Activated effector memory CD4-positive, alpha-beta T cell treated with anti-CD3 and anti-CD28 coated beads, Interleukin-2, amount 50 U/mL, for 16 hours (primary cell): ENCODE measurements at places on chromosomes 5 and 9.

GRCh38 chr5:172407822-172408221, 46.5 kb downstream of the SH3PXD2B start:
- DNase-seq: no peak

DNA sequence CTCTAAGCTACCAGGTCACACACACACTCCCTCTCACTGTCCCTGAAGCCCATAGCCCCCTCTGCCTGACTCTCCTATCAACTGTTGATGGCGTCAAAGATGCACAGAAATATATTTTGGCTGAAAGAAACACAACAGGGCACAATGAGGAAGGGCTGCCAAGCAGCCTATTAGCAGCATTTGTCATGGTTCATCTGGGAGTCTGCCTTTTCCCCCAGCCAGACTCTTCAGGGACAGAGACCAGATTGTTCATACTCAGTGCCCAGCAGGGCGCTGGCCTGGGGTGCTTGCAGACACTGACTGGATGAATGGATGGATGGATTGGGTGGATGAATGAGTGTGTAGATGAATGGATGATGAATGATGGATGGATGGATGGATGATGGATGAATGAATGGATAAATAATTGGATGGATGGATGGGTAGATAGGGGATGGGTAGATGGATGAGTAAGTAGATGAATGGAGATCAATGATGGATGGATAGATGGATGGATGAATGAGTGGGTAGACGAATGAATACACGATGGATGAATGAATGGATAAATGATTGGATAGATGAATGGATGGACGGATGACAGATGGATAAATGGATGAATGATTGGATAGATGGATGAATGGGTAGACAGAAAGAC, 90.5 kb downstream of the ADAMTS2 start:
- DNase-seq: peak; percentile 17

DNA sequence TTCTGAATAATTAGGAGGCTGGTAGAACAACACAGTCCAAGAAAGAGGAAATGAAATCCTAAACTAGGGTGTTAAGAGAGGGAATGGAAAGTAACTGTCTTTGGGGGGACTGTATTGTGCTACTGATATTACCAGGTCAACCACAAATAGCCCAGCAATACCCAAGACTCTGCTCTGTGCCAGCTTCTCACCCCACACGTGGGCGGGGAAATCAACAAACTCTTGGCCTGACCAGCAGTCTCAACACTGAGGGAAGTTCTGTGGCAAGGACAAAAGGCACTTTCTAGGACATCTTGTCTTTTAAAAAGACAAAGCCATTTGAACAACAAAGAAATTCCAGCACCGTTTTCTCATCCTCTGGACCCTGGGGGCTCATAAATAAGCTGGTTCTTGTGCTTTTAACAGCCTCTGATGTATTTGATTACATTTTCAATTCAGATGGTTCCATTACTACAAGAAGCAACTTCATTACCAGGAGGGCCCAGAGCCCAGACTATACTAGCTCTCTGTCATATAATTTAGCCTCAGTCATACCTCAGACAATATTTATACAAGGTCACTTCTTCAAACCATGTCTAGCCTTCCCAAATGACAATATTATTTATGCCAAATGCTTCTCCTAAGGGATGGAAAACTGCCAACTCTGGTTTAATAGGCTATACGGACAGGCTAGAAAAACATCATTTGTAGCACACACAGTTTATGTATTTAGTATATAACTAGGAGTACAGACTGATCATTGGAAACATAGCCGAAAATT, 297.8 kb downstream of the CWC27 start:
- no peak for DNase-seq

DNA sequence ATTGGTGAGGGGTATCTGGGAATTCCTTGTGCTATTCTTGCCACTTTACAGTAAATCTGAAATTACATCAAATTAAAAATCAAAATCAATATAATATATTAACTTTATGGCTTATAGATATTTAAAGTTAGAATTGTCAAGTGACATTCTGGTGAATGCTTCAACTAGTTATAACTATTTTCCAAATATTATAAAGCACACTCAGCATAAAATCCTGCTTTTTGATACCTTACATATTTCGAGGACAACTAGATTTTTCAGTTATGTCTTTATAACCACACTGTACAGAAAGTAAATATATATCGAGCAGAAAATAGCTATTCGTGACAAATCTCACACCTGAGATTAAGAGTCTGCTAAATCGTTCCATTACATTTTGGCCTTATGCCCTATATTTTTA, 210.2 kb downstream of the PDE4D start:
- DNase-seq: no peak

DNA sequence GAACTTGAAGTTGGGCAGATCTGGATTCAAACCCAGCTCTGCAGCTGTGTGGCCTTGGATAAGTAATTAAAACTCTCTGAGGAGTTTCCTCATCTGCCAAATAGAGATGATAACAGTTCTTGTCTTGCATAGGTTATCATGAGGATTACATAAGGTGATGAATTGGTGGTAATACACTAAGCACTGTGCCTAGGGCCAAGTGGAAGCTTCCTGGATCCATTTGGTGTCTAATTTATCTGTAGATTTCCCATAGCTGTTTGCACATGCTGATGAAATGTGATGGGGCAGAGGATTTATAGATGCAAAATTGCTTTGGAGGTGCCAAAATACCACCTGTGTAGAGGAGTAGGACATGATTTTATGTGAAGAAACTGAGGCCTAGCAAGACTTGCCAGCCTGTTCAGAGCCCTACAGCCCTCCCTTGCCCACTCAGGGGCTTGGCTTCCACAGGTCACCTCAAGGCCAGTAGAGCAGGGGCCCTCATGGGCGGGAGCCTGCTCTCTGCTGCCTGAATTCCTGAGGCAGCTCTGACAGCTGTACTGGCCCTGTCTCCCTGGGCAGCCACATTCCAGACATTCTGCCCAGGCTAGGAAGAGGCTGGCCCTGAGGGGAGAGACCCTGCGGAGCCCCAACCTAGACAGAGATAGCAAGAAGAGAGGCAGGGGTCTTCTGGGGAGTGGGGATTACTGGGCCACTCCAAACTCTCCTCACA, 5.9 kb upstream of the FAT2 start:
- DNase-seq: no peak
